ENCODE measurements at places on chromosomes 4 and X.

GRCh38 chr4:162506253-162506652 is 342.5 kb upstream of the FSTL5 start:
- no peak for DNase-seq

- DNase-seq, result no peak
Measured at GRCh38 chrX:12614266-12614665, 176.9 kb upstream of the PRPS2 start.

DNA sequence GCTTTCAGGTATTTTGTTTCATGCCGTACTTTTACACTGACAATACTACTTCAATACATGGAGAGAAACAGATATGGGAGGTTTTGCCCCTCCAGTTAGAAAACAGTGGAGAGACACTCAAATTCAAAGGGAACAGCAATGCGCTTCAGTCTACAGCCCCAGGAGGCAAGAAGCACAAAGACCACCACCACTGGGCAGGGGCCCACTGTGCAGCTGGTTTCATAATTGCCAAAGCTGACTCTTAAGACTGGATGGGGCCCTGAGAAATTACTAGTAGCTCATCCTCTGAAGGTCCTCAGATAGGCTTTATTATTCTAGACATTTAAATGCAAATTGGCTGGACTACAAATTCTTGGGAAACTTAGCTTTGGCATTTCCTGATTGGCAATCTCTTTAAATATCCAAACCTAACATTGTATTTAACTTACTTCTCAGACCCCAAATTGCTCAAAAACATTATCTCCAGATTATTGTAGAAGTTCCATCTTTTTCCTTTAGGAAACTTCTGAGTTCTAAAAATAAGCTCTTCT is 85.9 kb upstream of the GPR34 start:
- no peak for DNase-seq

DNA sequence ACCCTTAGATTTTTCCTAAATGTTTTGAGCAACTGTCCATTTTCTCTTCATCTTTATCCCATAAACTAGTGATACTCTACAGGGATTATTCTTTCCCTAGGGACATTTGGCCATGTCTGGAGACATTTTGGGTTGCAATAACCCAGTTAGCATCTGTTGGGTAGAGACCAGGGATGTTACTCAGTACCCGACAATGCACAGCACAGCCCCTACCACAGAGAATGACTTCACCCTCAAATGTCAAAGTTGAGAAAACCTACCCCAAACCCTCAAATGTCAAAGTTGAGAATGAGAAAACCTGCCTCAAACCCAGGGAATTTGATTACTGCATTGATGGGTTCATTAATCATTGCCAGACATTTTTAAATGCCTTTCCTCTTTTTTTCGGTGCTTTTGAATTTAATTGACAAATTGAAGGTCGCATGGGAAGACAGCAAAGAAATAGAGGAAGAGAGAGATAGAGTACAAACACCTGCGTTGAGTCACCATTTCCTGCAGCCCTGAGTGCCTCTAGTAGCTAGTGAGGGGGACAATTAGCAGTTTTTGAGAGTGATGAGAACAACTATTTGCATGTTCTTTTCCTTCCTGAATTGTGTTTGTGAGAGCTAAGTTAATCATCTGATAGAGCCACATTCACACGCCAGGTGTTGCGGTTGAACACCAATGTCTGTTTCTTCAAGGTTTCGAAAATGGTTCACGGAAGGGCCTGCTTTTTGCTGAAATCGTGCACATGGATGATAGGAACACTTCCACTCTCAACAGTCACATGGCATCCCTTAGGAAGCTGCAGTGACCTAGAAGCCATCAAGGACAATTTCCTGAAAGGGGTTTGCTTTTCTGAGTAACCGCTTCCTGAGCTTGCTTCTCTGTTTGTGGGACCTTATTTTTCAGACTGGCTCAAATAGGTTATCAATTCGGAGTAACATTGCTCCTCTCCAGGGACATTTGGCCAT is 203.9 kb upstream of the VCX3A start:
- DNase-seq, result no peak

DNA sequence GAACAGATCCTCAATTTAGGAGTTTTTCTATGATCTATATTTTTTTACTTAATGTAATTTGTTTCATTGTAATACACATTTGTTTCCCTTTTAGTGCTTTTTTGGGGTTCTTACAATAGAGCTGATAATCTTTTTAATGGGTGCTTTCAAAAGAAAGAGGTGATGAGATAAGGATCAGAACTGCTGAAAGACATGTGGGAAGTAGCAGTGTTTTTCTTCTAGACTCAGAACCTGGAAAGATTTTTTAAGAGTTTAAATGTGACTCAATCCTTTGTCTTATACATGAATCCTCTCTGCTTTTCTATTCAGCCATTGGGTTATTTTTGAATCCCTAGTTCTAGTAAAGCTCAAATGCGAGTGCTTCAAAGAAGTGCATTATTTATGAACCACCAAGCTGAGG is 25.6 kb downstream of the UCHL1 start:
- no peak for DNase-seq

DNA sequence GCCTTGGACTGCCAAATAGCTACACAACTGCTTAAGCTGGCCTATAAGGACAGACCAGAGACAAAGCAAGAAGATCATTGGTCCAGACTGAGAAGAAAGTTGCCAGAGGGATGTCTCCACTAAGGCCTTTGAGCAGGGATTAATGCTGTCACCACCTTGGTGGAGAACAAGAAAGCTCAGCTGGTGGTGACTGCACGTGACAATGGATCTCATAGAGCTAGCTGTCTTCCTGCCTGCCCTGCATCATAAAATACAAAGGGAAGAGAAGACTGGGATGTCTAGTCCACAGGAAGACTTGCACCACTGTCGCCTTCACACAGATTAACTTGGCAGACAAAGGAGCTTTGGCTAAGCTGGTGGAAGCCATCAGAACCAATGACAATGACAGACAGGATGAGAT is 40.5 kb upstream of the FAM120C start:
- DNase-seq, result no peak

GRCh38 chr4:48602222-48602621 is 112.2 kb downstream of the ZAR1 start:
- DNase-seq, result no peak

- DNase-seq, result peak; percentile 69
Measured at GRCh38 chrX:49171752-49172279, at the start of gene PLP2. Gene PLP2 (plus strand): TSS chrX:49171898. CDS start chrX:49172001, 103 bp downstream.

Data from ovary (tissue), 10 donors.